ENCODE measurements at places on chromosomes 4 and X.

DNA sequence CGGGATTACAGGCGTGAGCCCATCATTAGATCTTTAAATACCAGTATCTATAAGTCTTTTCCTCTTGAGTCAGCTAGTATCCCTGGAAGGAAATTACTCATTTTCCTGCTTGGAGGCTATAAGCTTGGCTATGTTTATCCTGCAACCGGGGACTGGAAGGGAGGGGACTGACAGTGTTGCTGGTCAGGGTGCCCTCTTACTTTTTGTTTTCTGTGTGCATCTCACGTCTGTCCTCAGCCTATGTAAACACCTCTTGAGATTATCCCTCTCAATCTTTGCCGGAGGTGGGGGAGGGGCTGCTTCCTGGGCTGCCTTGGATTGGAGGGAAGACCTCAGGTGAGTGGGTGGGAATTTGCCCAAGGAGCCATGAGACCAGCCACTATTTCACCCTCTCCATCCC, 37.0 kb downstream of the HTT start:
- DNase-seq: no peak

DNA sequence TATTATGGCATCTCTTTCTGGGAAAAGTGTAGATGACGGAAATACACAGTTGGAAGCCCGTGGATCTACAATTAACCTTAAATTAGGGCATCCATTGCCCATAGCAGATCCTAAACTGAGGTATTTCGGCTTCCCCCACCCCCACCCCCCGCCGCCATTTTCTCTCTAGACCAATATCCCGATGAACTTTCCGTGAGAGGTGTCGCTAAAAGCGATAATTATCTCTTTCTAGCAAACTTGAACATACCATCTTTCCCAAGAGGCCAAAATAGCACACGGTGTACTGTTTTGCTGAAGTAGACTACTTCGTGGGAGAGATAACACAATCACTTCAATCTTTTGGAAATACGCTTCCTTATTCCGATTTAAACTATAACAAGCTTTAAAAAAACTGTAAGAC, 554 bp downstream of the KLHL15 start:
- no peak for DNase-seq

GRCh38 chr4:94442251-94442650, 9.5 kb upstream of the PDLIM5 start:
- DNase-seq: no peak

DNA sequence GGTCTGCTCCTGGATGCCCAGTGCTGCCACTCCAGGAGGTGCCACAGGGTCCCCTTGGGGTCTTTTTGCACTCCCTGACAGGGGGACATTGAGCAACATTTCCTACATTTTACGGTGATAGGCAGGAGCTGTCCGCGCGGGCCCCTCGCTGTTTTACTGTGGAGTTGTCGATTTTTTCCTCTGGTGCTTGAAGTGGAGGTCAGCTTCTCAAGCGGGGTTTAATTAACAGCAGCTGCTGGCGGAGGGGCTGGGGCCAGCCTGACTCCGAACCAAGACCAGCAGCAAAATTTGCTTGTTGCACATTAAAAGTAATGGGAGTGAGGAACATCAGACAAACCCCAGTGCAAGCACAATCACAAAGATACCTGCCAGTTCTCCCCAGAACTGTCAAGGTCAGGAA, 13.2 kb upstream of the SH3TC1 start:
- no peak for DNase-seq

- no peak for DNase-seq
These were observed 34.5 kb downstream of the SPINK2 start for GRCh38 chr4:56786955-56787354.

DNA sequence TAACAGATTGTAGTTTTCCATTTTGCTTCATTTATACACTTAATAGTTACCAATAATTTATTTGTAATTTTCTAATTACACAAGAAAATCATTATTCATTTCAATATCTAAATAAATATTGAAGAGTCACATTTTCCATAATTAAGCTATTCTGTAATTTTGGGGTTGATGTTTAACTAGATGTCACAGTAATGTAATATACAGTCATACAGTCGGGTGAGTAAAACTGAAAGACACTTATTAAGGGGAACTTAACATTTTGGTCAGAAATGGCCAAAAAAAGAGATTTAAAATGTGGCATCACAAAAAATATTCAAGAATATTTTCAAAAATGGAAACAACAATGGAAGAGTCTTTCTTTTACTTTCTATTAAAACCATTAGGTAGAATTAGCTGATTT, 1080.3 kb downstream of the ARAP2 start:
- DNase-seq: no peak

- DNase-seq: no peak
These were observed 31.2 kb downstream of the TMEM31 start for GRCh38 chrX:103741879-103742278.

GRCh38 chrX:7514871-7515599, 327.9 kb upstream of the VCX start:
- DNase-seq: no peak

DNA sequence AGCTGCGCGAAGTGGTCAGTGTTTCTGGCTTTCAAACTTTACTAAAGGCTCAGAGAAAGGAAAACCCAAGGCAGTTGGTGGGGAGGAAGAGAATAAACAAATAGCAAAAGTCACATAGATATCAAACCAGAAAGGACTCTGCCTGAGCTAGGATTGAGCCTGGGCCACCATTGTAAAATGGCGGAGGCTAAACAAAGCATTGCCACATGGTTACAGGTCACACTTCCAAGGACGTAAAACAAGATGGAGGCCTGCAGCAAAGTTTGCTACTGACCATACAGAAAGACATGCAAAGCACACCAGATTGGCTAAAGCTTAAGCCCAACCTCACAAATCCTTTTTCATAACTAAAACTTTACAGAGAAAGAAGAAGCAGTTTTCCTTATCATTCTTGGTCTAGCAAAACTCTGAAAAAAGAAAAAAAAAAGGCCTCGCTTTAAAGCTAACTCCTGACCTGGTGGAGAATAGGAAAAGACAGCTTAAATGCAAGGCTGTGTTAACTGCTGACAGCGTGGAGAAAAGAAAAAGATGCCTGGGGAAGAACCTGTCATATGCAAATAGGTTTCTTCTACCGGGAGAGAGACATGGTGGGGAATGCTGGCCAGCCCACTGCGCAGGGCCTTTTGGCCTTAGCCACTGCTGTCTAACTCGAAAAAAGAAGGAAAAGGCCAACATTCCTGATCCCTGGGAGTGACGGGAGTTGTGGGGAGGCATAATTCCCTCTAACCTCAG, 81.8 kb upstream of the SMARCA5 start:
- DNase-seq: no peak

DNA sequence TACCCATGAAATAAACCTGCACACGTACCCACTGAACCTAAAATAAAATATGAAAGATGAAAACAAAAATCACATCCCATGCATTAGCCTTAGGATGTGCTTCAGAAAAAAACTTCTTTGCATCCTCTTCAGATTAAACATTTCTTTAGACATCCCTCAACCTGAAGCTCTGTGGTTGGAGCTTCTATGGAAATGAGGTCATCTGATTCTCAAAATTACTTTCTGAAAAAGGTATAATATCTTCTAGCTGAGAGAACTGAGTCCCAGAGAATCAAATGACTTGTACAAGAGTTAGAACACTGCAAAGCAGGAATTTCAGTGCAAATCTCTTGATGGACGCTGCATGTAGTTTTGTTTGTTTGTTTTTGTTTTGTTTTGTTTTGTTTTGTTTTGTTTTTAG, 19.1 kb upstream of the ANTXR2 start:
- DNase-seq: no peak

- no peak for DNase-seq
These were observed 2.3 kb downstream of the LRBA start for GRCh38 chr4:151012820-151013219.

- DNase-seq: no peak
These were observed 15.5 kb downstream of the SPRY1 start for GRCh38 chr4:123412091-123412505.

DNA sequence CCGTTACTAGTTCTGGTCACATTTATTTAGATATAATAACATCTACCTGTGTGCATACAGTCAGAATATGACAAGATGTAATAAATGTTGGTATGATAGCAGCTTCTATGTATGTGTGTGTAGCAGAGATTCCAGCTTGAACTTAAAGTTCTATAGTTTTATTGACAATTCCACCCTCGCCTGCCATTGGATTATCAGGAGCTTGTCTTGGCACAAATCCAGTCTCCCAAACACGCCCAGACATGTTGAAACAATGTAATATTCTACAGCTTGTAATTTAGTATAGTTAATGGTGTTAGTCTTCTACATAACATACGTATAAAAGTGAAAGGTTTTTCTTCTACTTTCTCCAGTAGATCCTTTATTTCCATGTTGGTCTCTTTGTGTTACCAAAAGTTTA, 44.4 kb downstream of the BBS12 start:
- no peak for DNase-seq

GRCh38 chr4:74670583-74670982, 123.7 kb downstream of the BTC start:
- no peak for DNase-seq

GRCh38 chrX:54964766-54965497, 29.1 kb downstream of the PFKFB1 start:
- no peak for DNase-seq

- DNase-seq: no peak
These were observed 62.2 kb downstream of the SH3RF1 start for GRCh38 chr4:169208516-169208915.

- peak; percentile 72 for DNase-seq
These were observed 45.8 kb downstream of the SLC39A8 start for GRCh38 chr4:102299354-102300107.

GRCh38 chr4:145446184-145446583, 35.5 kb upstream of the SMAD1 start:
- DNase-seq: no peak

- DNase-seq: no peak
These were observed 16.1 kb upstream of the SULT1E1 start for GRCh38 chr4:69876071-69876470.

DNA sequence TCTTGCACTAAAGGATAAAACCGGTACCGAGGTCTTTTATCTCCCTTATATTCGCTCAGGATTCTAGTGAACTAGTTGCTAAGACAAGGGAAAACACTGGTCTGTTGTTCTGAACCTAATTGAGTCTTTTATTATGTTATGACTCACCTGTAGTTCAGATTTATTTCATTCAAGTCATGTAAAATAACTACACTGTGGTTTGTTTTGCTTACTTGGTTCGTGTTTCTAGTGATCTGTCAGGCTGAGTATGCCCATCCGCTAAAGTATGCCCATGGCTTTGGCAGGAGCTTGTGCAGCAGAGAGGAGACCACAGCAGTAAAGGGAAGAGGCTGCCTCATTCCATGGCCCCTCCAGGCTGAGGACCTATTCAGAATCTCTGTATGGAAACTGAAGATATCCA, 126.1 kb downstream of the AFF1 start:
- DNase-seq: no peak

DNA sequence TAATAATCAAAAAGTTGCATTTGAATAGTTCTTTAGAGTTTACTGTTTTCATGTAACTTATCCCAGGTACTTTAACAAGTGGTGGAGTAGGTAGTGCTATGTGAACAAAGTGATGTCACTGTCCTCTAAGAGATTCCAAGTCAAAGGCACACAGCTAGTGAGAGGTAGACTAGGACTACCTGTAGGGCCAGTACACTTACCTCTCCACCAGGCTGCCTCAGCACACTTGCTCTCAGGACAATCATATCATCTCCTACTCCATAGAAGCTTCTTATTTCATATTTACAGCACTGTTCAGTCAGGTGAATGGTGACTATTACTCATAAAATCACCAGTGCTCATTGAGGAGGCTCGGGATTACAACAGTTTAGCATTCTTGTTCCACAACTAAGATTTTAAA, 173.0 kb upstream of the EMCN start:
- DNase-seq: no peak

DNA sequence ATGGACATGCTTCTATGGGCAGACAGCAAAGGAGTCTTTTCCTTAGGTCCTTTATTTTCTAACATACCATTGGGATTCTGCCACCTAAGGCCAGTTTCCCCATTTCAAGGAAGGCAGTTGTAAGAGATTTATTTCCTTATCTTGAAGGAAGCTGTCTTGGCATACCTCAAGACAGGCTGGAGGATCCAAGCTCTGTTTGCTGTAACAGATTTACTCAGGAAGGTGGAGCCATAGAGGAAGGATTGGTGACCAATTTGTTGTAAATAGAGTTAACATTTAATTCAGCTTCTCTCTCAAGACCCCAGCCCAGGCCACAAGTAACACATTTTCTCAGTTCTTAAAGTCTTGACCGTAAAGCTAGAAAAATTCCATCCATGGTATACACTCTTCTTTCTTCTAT, 131.6 kb upstream of the TENM3 start:
- DNase-seq: no peak

DNA sequence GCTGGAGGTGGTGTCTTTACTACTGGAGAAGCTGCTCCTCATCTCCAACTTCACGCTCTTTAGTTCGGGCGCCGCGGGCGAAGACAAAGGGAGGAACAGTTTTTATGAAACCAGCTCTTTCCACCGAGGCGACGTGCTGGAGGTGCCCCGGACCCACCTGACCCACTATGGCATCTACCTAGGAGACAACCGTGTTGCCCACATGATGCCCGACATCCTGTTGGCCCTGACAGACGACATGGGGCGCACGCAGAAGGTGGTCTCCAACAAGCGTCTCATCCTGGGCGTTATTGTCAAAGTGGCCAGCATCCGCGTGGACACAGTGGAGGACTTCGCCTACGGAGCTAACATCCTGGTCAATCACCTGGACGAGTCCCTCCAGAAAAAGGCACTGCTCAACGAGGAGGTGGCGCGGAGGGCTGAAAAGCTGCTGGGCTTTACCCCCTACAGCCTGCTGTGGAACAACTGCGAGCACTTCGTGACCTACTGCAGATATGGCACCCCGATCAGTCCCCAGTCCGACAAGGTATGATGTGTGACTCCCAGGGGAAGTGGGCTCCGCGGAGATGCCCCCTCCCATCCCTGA, 634 bp downstream of the LRAT start:
- DNase-seq: no peak

DNA sequence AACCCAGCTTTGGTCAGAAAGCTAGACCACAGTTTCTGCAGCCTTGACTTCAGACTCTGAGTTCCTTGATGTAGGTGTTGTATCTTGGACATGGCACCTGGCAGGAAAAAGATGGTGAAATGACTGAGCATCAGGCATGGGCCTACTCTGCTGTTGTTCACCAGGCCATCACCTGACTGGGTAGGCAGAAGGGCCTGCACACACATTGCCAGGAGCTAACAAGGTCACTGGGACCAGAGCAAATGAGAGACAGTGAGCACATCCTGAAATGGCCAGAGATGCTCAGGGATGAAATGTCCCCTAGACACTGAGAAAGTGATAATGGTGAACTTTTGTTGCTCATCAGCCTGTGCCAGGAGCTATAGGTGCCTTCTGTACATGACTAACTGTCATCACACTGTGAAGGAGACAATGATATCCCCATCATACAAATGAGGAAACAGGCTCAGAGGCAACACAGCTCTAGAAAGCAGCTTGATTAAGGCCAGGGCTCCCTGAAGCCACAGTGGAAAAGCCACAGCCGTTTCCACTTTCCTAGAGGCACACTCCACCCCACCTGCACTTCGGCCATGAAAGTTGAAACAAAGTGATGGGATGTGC, 128.3 kb downstream of the TSPAN5 start:
- DNase-seq: no peak

- no peak for DNase-seq
These were observed 70.9 kb upstream of the UGT2B7 start for GRCh38 chr4:69025191-69025998.
